ENCODE measurements at places on chromosomes 16 and 17.
A peak's percentile ranks its signal among the peaks of the same experiment; 100 is the strongest.

DNA sequence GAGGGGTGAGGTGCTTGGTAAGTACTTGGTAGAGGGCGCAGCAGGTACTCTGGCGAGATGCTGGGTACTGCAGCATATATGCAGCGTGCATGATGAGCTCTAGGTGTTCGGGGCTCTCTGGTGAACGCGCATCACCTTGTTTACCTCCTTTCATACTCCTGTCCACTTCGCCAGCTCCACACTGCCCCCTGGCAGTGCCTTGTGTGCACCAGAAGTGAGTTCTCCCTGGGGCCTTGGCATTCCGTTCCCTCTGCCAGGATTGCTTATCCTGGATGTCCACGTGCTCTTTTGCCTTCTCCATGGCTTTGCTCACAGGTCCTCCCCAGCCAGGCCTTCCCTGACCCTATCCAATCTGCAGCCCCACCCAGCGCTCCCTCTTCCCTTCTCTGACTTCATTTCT is 154.2 kb downstream of the MRM1 start:
- peak; percentile 67 for DNase-seq

- no peak for DNase-seq
Observed at GRCh38 chr16:1887711-1888354, 15.9 kb upstream of the MEIOB start.

DNA sequence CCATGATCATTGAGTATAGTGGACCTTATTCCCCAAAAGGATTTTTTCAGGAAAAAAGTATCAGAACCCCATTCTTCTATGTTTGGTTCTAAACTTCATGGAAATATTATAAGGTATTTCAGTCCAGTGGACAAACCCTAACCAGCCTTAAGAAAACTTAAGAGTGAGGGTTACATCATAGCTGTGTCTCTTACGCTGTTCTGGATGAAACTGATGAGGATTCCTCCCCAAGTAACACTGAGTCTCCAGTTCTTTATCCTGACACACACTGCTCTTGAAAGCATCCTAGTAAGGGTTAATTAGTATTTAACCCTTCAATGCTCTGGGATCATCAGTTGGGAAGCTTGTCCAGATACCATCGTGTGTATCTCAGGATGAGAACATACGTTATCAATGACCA is 5.0 kb downstream of the LYRM1 start:
- DNase-seq = no peak

DNA sequence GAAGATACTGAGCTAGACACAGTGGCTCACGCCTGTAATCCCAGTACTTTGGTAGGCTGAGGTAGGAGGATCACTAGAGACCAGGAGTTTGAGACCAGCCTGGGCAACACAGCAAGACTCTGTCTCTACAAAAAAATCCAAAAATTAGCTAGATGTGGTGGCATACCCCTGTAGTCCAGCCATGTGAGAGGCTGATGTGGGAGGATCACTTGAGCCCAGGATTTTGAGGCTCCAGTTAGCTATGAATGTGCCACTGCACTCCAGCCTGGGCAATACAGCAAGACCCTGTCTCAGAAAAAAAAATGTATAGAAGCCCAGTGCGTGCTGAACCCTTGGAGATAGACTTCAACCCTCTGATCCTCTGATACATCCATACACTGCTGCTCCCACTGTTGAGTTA is 7.2 kb upstream of the PPM1D start:
- no peak for DNase-seq

DNA sequence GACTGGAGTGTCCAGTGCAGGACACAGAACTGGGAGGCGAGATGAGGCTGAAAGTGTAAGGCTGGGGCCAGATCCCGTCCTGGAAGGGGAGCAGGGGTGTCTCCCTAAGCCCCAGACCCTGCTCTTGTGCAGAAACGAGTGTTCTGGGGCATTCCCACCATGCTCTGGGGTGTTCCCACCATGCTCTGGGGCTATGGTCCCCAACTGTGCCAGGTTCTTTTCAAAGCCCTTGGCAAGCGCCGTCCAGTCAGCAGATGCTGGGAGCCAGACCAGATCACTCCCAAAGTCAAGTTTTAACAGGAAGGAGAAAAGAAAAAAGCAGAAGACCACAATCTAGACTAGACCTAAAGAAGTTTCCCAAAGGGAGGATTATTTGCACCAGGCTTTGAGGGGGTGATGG is 2.5 kb downstream of the TAX1BP3 start:
- DNase-seq = no peak

- DNase-seq = no peak
Observed at GRCh38 chr17:17748179-17748578, 66.9 kb downstream of the RAI1 start.

GRCh38 chr17:27414271-27414670 is 42.0 kb upstream of the KSR1 start:
- DNase-seq = no peak

- DNase-seq = no peak
Observed at GRCh38 chr17:45861165-45861564, 16.5 kb downstream of the SPPL2C start.

GRCh38 chr16:31421587-31421986 is 6.6 kb downstream of the COX6A2 start:
- no peak for DNase-seq

GRCh38 chr16:86786338-86786737 is 208.0 kb downstream of the FOXL1 start:
- no peak for DNase-seq

- DNase-seq = no peak
Observed at GRCh38 chr16:16017812-16018211, 68.4 kb downstream of the ABCC1 start.

DNA sequence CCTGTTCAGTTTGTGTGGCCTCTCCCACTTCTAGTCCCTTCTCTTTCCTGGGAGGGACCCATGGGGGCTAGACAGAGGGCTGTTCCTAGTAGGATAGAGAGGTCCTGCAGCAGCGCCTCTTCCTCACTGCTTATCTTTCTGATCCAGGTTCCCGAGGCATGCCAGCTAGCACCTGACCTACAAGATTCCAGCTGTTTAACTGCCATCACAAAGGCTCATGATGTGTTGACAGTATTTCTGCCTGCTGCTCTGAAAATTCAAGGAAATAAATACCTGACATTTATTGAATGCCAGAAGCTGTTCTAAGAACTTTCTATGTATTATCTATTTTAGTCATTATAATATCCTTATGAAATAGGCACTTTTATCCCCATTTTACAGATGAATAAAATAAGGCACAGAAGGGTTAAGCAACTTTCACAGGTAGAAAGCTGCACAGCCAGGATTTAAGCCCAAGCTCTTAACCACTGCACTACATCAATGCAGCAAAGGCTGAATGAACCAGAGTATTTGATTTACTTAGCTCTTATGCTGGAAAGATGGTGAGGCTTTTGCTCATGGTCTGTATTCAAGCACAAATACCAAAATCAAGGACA is 38.8 kb downstream of the HEATR6 start:
- no peak for DNase-seq

DNA sequence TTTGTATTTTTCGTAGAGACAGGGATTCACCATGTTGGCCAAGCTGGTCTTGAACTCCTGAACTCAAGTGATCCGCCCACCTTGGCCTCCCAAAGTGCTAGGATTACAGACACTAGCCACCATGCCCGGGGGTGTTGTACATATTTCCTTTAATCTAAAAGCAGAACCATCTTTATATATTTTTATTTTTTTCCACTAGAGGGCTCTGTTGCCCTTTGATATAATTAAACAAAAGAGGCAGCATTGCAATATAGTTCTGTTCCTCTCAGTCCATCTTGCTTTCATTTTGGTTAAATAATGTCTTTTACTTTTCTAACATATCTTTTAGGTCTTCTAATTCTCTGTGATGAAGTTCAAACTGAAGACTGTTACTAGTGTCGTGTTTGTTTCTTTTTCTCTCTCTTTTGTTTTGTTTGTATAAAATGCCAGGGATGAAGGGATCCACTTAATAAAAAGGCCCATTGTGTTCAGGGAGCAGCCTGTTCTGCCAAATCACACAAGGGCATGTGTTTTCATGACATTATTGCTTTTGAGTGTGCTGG is 23.4 kb downstream of the WWOX start:
- peak; percentile 47 for DNase-seq

DNA sequence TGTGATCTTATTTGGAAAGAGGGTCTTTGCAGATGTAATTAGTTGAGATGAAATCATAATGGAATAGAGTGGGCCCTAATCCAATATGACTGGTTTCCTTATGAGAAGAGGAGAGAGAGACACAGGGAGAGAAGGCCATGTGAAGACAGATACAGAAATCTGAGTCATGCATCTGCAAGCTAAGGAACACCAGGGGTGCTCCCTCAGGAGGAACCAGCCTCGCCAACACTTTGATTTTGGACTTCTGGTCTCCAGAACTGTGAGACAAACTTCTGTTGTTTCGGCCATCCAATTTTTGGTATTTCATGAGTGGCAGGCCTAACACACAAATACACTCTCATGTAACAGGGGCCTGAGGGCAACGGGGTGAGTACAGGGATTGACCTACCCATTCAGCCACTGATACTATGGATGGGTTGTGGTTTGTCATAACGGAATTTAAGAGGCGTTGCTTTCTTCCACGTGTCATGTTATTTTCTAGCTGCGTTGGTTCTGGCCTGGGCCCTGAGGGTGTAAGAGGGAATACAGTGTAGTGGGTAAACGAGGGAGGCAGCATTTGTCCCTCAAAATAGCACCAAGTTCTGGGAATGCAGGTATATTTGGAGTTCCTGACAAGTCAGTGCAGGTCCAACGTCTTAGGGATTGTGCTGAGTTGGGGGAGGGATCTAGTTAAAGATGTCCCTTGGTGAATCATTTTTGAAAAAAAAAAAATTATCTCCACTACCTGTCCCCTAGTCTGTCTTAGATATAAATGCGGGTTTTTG is 17.7 kb downstream of the PLCG2 start:
- DNase-seq = no peak

GRCh38 chr17:18004884-18005305 is 32.2 kb downstream of the DRC3 start:
- no peak for DNase-seq

- DNase-seq = peak; percentile 55
Observed at GRCh38 chr17:44921122-44921882, 6.0 kb upstream of the GFAP start.

GRCh38 chr16:24541233-24541933 is 2.0 kb downstream of the RBBP6 start:
- no peak for DNase-seq

DNA sequence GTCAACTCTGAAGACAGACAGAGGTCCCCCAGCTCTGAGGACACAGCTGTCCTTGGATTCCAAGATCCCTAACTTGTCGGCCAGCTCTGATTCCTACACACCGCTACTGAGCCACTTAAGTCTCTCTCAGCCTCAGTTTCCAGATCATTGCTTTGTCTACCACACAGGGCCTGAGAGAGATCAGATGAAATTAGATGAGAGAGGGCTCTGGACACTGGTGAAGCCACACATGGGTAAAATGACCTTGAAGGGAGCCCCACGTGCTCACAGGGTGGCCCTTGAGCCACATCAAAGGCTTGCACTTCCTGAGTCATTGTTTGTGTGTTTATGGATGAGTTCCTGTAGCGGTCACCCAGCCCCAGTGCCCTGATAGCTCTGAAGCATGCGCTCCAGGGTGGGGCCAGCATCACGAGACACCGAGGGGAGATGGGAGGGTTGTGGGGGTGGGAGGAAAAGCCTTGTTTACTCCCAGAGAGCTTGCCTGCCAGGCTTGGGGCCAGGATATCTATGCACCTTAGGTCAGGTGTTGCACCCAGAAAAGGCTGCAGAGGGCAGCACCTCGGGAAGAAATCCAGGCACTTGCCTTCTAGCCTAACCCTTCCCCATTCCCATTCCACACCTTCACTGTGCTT is 32.7 kb upstream of the SLC6A2 start:
- no peak for DNase-seq
